Kidney capillary endothelial cell (primary cell): ENCODE measurements at places on chromosomes 6 and 20.

DNA sequence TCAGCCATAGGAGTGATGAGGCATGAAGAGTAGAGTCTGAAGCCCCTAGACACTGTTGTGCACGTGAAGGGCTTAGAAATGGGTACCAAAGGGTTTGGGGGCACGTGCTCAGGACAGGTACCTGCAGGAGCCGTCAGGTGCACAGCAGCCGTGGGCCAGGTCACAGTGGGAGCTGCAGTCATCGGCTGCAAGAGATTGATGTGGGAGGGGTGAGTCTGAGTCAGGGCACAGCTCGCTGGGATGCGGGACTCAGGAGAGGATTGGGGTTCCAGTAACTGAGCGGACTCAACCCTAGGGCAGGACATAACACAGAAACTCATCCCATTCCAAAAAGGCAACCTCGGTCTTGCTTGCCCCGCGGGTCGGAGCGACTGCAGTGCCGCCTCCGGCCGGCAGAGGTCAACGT is 1.1 kb downstream of the DLK2 start:
- peak; percentile 59 for DNase-seq

- no peak for DNase-seq
These were observed 55.3 kb downstream of the PFDN4 start for GRCh38 chr20:54263116-54263690.

- DNase-seq: no peak
These were observed at the start of gene HTR1E for GRCh38 chr6:86937219-86938079. HTR1E (plus strand) TSS chr6:86937528; CDS start chr6:87015335, 77,807 bp downstream.

DNA sequence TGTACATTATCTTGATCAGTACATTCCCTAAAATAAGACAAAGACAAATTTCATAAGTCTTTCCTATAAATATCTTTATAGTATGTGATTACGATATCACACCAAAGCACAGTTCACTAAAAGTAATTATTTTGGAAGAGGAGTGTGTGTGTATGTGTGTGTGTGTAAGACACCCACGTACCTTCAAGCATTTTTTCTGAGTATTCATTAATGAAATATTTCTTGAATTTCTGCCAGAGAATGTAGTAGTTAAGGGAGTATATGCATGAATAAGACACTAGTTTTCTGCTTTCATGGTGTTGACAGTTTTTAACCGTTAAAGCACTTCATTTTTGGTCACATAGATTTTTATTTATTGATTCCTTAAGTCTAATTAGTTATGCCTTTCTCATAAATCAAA is 36.8 kb downstream of the MANEA start:
- DNase-seq: no peak

- no peak for DNase-seq
These were observed 120.6 kb downstream of the GRM4 start for GRCh38 chr6:34025112-34025807.

DNA sequence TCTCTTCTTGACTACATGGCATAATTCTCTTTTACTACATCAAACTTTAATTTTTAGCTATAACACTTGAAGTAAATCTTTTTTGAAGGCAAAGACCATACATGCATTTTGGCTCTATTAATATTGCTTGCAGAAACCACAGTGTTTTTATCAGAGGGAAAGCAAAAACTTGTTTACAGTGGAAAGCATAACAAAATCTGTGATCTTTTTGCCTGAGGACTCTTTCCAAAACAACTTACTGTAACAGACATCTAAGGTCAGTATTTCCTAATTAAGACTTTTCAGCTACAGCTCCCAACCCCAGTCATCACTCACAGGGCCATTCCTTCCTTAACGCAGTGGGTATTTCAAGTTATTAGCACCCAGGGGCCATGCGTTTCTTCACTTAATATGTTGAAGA is 274.7 kb downstream of the CDKAL1 start:
- no peak for DNase-seq

DNA sequence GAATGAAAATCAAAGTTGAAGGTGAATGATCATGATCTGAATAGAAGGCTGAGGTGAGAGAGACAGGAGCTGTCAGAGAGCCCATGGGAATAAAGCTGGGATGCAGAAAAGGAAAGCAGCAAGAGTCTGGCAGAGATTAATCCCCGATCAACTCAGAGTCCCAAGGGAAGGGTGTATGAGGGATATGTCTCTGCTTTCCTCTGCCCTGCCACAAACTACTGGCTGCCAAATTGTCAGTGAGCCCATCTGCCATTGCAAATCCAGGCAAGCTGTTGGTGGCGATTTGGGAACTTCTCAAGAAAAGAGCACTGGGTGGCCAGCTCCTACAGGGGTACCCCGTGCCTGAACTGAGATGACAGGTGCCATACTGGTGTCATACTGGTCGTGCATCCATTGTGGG is 705.5 kb upstream of the MAN1A1 start:
- no peak for DNase-seq
